Activated naive CD4-positive, alpha-beta T cell treated with anti-CD3 and anti-CD28 coated beads, Interleukin-2, amount 50 U/mL, for 16 hours (primary cell): ENCODE measurements at places on chromosomes 1 and 21.

DNA sequence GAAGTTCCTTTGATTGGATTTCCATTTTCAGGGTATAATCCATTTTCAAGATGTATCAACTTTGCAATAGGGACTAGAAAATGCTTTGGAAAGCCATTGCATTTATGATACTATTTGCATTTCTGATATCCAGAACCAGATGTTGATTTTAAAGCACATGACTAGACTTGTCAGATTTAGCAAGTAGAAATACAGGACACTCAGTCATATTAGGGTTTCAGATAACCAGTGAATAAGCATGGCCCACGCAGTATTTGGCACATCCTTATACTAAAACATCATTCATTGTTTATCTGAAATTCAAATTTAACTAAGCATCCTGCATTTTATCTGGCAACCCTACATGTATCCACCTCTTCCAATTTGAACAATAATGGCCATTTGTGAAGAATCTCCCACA is 113.3 kb upstream of the DPT start:
- DNase-seq = no peak

DNA sequence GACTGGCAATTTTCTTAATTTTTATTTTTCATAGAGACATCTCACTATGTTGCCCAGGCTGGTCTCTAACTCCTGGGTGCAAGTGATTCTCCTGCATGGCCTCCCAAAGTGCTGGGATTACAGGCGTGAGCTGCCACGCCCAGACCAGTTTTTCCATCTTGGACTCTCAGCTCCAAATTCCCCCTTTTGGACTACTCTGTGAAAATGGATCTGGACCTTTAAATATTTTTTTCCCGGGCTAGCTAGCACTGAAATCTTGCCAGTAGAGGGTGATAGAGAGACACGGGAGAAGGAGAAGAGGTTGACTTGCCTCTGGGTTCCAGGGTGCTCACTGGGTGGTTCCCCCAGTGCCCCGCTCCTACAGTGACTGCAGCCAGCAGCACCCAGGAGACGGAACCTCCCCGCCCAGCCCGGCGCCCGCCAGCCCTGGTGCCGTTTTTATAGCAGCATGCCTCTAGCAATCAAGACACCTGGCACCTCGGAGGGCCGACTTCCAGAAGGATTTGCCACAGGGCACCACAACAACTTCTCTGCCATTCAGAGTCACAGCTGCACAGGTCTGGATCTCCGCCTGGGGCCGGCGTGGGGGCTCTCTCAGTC is 34.7 kb upstream of the SCCPDH start:
- DNase-seq = peak; percentile 32

DNA sequence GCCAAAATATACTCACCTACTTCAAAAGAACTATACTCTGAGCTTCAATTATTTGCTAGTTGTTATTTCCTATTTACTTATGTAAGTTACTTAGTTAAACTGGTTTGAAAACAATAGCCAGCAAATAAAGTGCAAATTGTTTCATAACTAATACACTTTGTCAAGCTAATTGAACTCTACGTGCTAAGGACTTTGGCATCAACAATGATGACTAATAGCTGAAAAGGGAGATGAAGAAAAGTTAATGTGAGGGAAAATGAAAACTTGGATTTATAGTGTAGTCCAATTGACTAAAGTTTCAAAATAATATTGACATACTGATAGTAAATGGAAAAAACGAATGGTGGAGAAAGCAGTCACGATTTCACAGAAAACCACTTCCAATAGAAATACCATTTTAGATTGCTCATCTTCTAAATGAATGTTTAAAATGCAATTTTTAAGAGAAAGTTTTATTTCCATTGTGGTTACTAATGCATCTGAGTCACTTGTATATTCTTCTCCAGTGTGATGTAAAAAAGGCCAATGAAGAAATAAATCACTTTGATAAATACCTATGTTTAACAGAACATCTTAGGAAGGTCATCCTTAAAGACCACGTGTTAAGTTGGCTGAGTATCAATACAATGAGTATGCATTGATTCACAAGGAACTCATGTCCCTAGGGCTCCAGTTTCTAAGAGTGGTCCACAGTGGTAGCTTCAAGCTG is 455.2 kb downstream of the LTN1 start:
- no peak for DNase-seq

- DNase-seq = no peak
These were observed 3.6 kb downstream of the RGS1 start for GRCh38 chr1:192579010-192579738.

GRCh38 chr1:58883888-58884482 is 100.1 kb upstream of the JUN start:
- no peak for DNase-seq

DNA sequence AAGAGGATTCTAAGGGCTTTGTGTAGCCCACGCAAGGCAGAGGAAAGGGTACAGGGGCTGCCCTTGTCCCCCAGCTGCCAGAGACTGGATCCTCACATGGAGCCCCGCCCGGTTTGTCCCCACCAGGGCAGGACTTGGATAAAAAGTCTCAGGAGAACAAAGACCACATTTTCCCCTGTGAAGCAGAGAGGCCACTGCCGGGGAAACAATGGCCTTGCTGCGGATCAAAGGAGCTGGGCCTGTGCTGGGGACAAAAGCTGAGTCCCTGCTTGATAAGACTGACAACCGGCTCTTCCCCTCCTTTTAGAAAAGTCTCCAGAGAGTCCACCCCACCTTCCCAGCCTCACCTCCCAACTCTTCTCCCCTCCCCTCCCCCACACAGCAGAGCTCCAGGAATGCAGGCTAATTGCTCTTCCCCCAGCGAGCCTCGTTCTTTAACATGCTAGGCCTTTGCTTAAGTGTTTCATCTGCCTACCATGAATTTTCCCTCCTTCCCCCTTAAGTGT is 142.4 kb downstream of the PLPP3 start:
- no peak for DNase-seq

GRCh38 chr1:104488296-104489015 is 738.8 kb downstream of the AMY1C start:
- no peak for DNase-seq

- DNase-seq = no peak
These were observed 54.6 kb upstream of the LBR start for GRCh38 chr1:225482421-225482950.

GRCh38 chr1:85976516-85977205 is 179.9 kb downstream of the COL24A1 start:
- DNase-seq = no peak

DNA sequence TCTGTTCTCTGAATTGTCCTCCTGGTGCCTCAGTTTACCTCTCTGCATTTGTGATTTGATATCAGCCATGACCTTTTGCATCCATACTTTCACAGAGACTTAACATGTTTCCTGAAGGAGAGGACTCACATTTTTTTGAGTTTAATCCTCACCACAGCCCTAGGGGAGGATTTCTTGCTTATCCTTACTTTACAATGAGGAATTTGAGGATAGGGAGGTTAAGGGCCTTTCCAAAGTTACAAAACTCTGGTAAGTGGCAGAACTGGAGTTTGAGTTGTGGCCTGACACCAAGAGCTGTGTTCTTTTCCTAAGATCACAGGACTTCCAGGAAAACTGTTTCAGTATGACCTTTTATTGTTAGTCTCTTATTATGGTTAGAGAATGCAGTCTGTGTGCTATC is 34.2 kb downstream of the TNFRSF8 start:
- no peak for DNase-seq

GRCh38 chr1:8276173-8276914 is 41.6 kb upstream of the SLC45A1 start:
- no peak for DNase-seq

- no peak for DNase-seq
These were observed 439.1 kb downstream of the PLA2G4A start for GRCh38 chr1:187267827-187268226.

GRCh38 chr1:4422504-4423289 is 231.7 kb upstream of the AJAP1 start:
- no peak for DNase-seq

GRCh38 chr1:234515411-234515810 is 36.4 kb upstream of the TARBP1 start:
- DNase-seq = no peak

DNA sequence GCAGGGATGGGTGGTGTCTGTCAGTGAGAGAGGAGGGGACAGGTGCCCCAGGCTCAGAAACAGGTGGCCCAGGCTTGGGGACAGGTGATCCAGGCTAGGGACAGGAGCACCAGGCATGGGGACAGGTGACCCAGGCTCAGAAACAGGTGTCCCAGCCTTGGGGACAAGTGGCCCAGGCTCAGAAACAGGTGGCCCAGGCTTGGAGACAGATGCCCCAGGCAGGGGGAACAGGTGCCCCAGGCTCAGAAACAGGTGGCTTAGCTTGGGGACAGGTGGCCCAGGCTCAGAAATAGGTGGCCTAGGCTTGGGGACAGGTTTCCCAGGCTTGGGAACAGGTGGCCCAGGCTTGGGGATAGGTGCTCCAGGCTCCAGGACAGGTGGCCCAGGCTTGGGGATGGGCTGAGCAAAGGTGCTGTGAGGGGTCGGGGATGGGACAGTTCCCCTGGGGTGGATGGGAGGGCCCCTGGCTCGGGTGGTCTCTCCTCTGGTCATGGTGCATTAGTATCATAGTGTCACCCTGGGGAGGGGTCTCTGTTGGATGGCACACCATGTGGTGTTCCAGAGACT is 87.7 kb upstream of the C1orf174 start:
- no peak for DNase-seq

- no peak for DNase-seq
These were observed 127.1 kb downstream of the PPIAL4G start for GRCh38 chr1:148355976-148356375.

DNA sequence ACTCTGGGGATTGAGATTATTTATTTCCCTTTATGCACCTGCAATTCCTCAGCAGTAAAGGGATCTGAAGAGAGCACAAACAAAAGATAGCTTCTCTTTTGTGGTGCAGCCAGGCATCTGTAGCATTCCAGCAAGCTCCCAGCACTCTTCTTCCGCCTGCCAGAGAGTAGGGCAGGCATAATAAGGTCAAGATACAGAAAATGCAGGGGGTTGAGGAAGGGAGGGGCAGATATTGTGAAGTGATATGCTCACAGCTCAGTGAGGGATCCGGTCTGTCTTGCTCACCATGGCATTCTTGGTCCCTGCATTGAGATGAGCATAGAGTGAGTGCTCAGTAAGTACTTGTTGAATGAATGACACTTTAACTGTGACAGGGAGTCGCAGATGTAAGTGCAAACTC is 23.9 kb downstream of the FASLG start:
- no peak for DNase-seq

DNA sequence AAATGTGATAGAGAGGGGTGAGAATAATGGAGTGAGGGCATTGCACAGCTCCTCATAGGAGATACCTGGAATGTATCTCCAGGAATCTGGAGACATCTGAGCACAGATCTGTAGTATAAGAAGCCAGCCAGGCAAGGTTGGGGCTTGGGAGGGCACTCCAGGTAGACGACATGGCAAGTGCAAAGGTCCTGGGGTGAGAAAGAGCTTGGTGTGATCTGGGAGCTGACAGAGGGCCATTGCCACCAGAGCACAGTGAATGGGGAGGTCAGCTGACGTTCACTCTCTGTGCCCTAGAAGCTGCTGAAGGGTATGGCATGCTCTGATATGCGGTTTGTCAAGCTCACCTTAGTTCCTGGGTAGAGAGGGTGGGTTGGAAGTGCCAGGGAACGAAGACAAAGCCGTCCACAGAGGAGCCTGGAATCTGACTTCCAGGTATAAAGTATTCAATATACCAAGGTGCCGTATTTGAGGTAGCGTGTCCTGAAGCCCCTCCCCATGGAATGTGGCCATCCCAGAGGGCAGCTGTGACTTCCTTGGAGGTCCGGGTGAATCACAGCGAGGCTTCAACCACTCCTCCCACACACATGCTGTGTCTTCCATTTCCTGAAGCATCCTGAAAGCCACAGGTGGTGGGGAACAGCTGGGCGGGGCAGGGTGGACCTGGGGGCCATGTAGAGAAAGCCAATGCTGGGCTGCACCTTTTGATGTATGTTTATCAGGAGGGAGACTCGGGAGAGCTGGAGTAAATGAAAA is 182.7 kb upstream of the KLHDC7A start:
- no peak for DNase-seq

DNA sequence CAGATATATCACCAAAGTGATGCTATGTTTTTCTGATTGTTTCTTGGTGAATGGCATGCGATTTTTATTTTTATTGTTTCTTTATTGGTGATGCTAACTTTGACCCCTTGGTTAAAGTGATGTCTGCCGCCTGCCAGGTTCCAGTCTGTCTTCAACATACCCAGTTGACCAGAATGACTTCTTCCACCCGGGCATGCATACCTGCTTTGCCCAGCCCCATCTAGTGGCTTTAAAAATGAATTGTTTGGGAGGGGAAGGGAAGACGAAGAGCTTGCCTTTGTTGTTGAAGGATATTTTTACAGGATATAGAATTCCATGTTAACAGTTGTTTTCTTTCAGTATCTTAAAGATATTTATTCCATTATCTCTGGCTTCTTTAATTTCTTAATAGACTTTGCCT is 65.1 kb downstream of the ATG4C start:
- DNase-seq = no peak

GRCh38 chr1:117001254-117001927 is at the start of gene CD101:
Gene CD101 (plus strand): TSS chr1:117001760. CDS start chr1:117001818, 58 bp downstream.
- peak; percentile 40 for DNase-seq

DNA sequence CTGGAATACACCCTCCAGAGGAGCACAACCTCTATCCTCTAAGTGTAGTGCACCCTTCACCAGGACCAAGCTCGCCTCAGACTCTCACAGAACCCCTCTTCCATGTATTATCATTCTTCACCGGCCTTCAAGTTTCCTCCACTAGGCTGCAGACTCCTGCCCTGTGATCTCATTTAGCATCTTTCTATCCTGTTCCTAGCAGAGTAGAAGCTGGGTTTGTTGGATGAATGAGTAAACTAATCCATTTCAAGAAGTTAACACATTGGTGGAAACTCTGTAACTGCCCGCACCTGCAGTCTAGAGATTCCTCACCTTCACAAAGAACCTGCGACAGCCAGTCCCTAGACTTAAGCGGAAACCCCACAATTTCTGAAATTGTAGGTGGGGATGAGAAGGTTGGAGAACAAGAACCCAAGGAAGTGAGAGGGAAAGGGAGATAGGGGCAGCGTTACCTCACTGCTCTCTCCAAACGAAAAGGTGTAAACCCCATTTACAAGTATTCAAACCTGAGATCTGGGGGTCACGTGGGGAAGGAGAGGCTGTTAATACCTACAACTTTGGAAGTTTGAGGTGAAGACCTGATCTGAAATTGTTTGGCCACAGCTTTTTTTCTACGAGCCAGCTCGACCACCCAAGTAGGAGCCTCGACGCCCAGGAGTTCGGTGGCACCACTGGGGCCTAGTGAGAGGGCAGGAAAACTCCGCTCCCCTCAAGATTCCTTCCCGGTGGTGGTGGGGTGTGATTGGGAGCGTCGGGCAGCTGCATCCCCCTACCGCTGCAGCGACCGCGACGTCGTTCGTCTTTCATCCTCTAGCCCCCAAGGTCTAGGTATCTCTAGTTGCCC is 1.2 kb downstream of the PTPN14 start:
- no peak for DNase-seq

- peak; percentile 25 for DNase-seq
These were observed 56.2 kb downstream of the ST3GAL3 start for GRCh38 chr1:43763497-43763973.

GRCh38 chr1:44881011-44881632 is 38.1 kb upstream of the PTCH2 start:
- no peak for DNase-seq

- DNase-seq = peak; percentile 79
These were observed 3.8 kb downstream of the FBXO2 start for GRCh38 chr1:11650331-11650991.
